ENCODE measurements at places on chromosomes 7 and 10.

DNA sequence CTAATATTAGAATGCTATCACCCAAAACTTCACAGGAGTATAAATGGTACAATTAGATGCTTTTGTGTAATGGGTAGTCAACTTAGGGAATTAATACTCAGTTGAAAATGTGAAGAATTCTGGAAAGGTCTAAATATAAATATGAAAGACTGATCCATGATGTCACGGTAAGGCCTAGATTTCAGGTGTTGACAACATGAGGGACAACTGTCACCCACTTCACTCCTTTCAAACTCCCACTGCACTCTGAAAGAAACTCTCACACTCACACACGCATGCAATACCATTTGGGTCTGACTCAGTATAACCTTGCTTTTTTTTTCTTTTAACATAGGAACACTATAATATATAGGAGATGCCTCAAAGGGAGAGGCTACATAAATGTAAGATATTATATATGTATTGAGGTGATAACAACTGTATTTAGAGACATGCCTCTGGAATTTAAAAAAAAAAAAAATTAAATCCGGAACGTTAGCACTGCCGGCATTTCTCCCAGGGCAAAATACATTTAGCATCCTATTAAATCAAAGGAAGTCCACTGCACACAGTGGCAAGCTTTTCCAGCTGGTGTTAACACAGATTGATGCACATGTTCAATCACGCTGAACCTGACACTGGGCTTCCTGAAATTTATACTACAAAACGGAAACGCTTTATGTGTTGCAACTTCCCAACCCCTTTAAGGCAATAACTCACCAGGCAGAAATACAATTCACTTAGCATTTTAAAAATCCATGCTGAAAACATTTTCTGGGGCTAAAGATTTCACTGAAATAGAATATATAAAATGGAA is 74.9 kb downstream of the RSU1 start:
- no peak for DNase-seq

DNA sequence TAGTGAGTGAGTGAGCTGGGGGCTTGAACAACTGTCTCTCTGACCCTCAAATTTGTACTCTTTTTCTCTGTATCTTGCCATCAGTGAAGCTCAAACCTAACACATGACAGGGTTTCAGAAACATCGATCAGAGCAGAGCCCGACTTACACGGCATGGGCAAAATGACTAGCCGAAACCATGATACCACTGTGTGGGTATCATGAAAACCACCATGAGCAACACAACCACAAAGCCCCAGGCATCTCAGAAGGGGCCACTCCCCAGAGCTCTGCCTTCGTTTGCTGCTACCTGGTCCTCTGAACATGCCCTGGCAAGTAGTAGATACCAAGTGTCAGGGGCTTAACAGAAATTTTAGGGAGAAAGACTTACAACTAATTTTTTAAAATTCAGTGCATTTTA is 308.5 kb downstream of the WDR11 start:
- no peak for DNase-seq

DNA sequence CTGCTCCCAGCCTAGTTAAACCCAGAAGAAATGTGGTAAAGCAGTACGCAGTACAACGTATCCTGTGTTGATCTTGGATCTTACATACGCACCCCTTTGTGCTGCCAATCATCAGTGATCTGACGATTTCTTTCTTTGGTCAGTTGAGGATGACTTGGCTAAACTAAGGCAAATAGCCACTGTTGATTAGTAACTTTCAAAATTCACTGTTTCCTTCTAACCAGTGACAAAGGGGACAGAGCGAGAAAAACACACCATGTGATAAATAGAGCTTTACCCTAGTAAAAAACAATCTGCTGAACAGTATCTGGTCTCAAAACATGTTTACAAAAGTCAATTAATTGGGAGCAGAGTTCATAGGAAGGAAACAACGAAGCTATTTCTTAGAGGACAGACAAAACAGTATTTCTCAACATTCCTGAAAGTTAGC is 123.2 kb upstream of the RAB18 start:
- DNase-seq: no peak

DNA sequence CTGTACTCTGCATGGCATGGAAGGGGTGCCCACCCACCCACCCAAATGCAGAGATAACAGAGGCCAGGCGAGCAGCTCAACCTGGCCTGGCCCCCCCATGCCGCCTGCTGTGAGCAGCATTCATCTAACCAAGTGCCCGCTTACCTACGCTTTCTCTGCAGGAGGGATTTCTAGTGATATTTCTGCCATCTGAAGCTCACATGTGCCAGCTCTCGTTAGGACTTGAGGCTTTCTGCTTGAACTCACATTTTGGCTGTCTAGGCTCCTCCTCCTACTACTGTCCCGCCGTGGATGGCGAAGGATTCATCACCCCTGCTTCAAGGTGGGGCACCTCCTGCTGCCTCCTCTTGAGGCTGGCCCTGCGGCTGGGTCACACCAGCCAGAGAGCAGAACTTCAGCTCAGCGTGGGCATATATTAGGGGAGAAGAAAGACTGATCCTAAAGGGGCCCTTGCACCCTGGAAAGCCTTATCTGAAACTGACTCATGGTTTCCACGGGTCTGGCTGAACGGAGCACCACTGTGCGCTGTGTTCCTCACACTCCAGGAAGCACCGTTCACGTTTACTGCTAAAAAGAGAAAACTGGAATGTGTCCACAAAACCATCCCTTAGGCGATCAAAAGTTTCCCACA is 45.5 kb downstream of the CTBP2 start:
- DNase-seq: no peak

DNA sequence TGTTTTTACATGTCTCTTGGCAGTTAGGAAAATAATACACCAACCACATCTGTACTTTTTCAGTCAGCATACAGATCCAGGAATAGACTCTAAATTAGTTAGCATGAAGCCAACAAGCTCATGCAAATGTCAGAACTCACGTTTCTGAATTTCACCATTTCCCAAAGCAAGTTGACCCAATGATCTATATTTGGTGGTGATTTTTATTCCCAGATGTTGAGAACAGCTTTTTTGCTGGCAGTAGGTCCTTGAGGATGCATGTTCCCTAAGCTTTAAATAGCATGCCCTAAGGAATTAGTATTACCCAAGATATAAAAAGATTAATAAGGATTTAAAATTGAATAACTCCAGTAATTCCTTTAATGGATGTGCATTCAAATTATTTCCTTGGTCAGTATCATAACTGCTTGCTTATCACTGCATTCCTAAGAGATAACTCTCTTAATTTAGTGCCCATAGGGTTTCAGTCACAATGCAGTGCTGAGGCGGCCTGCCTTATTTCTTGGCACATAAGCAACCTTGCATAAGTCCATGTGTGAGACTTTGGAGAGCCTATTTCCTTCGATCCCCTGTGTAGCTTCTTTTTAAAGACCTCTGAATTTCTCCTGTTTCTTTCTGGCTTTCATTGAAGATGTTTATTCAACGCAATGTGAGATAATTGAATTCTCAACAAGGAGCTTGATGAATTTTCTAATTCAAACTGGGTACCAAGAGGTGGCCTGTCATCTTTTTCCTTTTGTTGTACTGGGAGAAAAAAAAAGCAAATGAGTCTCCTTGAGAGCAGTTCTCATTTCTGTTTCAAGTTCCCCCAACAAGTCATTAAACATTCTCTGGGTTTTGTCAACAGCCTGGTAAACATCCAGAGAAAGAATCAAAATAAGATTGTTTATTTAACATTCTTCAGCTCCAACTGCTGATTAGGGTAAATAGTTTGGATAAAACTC is 135.3 kb upstream of the MEOX2 start:
- DNase-seq: no peak

- no peak for DNase-seq
Observed at GRCh38 chr10:124381011-124381611, 37.6 kb downstream of the OAT start.

- DNase-seq: no peak
Observed at GRCh38 chr10:126210051-126210651, 178.1 kb downstream of the ADAM12 start.

Data from NCI-H446 (cell line).